ENCODE measurements at places on chromosomes 1 and 21.

DNA sequence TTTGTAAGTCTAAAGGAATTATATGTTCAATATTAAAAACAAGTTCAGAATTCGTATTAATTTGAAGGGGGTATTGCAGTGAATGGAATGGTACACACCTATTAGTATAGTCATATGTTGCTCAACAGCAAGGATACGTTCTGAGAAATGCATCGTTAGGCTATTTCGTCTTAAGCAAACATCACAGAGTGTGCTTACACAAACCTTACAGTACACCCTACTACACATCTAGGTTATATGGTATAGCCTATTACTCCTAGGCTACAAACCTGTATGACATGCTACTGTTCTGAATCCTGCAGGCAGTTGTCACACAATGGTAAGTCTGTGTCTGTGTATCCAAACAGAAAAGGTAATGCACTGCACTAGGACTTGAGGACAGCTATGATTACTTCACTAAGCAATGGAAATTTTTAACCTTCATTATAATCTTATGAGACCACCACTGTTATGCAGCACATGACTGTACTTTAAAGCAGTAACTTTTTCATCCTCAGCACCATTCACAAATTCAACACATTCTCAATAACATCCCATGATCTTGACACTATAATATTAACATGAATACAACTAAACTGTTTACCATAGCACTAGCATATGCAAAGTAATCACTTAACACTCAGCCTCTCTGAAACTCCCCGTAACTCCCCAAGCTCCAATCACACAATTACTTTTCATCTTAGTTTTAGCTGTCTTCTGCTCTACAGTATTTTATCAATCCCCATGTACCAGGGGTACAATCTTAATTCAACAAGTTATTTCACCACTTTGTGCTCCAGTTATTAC is 14.4 kb upstream of the PSMG1 start:
- DNase-seq = no peak

- no peak for DNase-seq
Measured at GRCh38 chr1:95388031-95388430, 154.0 kb downstream of the RWDD3 start.

DNA sequence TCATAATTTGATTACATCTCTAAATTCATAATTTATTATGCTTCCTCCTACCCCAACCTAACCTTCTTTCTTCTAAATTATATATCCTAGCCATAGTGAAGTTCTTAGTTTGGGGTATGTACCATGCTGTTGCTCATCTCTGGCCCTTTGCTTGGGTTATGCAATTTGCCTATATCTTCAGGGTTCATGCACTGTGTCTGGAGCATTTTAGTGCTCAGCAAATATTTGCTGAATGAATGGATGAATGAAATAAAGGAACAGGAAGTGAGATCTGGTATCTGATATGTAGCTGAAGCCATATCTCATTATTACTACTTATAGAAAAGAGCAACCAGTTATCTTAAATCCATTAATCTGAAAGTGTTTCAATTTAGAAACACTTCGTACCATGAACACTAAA is 137.6 kb downstream of the GPATCH2 start:
- peak; percentile 30 for DNase-seq

DNA sequence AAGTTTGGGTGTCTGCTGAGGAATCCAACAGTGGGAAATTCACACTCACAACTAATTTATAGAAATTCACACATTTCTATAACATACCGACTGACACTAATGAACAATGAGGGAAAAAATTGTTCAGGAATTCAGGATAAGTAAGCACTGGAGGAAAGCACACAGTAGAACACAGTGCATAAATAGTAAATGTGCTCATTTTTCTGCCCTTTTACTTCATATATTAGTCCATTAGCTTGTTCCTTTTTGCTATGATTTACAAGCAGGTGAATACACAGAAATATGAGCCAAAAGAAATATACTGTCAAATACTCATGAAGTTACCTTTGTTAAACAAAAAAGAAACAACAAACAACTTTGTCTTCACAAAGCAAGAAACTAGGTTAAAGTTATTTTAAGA is 11.3 kb downstream of the NRIP1 start:
- no peak for DNase-seq

- no peak for DNase-seq
Measured at GRCh38 chr21:31201548-31201947, 142.5 kb downstream of the TIAM1 start.

DNA sequence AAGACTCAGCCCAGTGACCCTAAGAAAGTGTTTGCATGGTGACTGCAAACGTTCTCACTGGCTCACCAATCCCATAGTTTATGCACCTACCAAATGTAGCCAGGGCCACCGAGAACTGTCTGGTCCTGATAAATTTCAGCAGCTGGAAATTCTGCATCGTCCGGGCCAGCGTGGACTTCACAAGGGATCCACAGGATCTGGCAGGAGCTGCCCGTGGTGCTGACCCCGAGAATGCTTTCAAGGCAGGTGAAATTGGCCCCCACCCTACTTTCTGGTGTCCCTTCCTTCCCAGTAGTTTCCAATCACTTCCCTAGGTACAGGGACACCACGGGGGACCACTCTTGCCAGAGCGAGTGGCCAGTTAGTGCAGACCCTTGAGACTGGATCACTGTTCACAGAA is 26.2 kb downstream of the UBASH3A start:
- DNase-seq = no peak
